HS-27A (cell line): ENCODE measurements at places on chromosomes 3 and 15.

- DNase-seq: no peak
Measured at GRCh38 chr3:53161820-53162671, 1.0 kb downstream of the PRKCD start.

DNA sequence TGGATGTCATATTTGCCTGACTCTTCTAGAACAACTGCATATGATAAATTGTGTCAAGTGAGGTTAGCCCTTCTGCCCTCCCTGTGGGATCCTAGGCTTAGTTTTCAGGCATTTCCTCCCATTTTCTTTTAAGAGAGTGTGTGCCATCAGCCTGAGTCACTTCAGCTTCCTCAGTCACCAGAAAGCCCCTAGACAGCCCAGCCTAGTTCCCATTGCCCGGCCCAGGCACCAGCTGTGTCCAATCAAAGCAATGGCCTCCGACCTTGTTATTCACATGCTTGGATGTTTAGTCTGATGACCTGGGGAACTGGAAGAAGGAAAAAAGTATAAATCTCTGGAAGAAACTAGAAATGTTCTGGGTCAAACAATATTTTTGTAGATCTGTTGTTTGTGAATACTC lies 221.9 kb upstream of the LRIG1 start:
- DNase-seq: peak; percentile 62

- DNase-seq: no peak
Measured at GRCh38 chr3:153295901-153296300, 133.9 kb downstream of the RAP2B start.

GRCh38 chr3:157145606-157146322 lies 14.2 kb downstream of the CCNL1 start:
- no peak for DNase-seq

DNA sequence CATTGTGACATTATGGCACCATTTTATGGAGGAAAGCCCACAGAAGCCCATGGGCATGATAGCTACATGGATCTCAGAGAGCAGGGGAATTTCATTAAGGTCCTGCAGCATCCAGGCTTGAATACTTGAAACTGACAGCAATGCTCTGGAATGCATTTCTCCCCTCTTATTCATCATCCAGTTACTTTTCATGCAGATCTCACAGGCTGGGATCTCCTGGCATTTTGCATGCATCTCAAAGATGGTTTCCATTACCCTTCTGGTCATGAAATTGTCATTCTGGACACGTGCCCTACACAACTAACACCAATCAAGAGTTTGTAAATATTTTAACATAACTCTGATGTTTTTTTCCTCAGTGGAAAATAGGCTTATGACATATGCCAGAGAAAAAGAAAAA lies 32.4 kb downstream of the VGLL3 start:
- DNase-seq: peak; percentile 96

DNA sequence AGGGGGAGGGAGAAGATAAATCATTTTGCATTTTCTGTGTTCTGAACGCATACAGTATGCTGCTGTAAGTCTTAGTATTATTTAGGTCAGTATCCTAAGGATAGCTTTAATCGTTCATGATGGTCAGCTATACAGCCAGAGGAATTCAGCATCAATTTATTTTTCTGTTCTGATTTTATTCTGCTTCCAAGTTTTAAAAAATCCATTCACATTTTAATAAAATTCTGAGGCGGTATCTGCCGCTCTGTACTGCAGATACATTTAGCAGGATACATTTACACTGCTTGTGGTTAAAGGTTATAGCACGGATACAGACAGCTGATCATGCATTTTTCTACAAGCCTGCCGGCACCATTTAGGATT lies 17.8 kb downstream of the ZBTB38 start:
- DNase-seq: no peak

DNA sequence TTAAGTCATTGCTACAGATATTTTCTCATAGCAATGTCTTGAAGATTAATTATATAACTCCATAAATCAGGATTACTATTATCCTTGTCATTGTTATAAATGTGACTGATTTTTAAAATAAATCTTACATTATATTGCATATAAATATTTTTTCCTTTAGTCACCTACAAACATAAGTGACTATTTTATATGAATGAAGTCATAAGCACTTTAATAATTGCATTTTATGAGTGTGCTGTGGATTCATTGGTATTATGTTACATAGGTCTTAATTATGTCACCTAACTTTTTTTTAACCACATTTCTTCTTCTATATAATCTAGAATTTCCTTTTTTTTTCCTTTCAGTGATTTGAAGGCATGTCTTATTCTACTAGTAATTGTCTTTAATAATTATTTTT lies 1191.2 kb downstream of the NSUN3 start:
- no peak for DNase-seq

- no peak for DNase-seq
Measured at GRCh38 chr3:11091088-11091590, 63.2 kb upstream of the HRH1 start.

- DNase-seq: no peak
Measured at GRCh38 chr3:40432793-40433192, 24.3 kb upstream of the RPL14 start.

DNA sequence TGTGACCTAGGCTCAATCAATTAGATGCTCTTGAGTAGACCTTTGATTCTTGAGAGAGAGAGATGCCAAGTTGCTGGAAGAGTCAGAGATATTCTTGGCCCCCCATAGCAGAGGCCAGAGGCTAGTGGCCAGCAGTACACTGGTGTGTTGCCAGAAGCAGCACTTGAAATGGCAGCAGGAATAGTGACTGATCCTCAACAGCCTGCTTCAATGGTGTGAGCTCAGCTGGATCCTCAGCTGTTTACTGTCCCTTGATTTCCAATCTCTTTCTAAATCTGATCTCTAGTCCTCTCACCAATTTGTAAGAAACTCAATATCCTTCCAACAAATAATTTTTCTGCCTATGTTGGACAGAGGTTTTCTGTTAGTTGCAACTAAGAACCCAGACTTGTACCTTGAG lies 170.3 kb upstream of the CCDC54 start:
- DNase-seq: no peak

GRCh38 chr3:194596906-194597305 lies 36.3 kb downstream of the TMEM44 start:
- DNase-seq: no peak

- DNase-seq: no peak
Measured at GRCh38 chr3:4474683-4475490, 7.8 kb upstream of the SUMF1 start.

- DNase-seq: no peak
Measured at GRCh38 chr3:146134348-146135117, 26.5 kb downstream of the PLOD2 start.

GRCh38 chr15:75112848-75113492 lies 88.7 kb upstream of the C15orf39 start:
- no peak for DNase-seq

GRCh38 chr3:160052385-160053047 lies 63.9 kb downstream of the IL12A start:
- no peak for DNase-seq

DNA sequence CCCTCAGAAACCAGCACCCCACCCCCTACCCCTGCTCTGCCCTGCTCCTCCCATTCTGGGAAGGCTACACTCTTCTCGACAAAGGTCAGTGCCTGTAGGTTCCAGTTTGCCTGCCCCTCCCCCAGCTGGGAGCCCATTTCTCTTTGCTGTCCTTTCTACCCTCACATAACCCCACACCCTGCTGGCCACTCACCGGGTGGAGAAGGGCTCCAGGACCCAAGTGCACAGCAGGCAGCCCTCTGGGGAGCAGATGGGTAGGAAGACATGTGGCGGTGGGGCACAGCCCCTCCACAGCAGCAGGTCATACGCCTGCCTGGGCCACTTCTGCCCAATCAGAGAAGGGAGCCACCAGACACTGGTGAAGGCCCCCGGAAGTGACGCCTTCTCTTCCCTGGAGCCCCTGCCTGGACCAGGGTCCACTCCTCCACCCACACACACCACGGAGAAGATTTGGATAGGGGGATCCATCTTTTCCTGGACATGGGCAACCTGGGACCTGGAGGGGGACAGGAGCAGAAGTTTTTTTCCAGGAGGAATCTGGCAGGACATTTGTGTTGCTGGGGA lies at the start of gene THPO:
THPO (minus strand) TSS at position 326 of the 564 bp plus-strand sequence. CDS start 1,948 bp downstream, outside the sequence.
- no peak for DNase-seq
